ENCODE measurements at places on chromosomes 3 and 15. TPM values are rescaled to one million over a fixed set of nuclear protein-coding genes. Genes with fewer than 3 reads are reported as not detected.

DNA sequence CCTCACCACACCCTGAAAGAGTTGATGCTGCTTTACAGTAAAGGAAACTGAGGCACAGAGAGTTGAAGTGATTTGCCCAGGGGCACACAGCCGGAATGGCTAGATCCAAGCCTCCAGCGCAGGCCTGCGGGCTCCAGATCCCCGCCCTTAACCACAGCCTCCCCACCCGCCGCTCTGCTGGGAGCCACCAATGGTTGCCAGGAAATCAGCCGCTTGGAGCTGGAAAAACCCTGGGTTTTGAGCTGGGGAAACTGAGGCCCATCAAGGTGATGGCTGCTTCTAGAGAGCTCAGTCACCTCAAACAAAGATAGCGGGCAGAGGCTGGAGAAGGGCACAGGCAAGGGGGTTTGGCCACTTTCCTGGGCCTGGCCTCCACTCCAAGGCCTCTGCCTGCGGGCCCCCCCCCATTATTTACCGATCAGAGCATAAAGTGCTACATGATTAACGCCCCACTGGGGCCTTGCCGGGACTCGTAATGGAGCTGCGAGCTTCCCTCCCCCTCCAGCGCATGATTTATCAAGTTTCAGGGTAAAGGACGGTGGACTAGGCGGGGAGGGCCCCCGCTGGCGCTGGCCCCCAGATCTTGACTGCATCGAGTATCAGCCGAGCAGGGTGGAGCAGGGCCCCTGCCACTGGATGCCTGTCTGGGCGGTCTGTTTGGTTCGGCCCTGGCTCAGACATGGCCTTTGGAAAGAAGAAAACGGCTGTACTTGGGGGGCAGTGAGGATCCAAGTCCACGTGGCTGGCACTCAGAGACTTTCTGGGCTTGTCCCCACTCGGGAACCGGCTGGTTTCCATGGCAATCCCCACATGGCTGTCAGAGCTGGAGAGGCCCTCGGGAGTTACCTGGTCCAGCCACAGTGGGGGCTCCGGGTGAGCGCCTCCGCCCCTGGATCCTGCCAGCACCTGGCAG is 9.1 kb downstream of the PLXND1 start:
- peak overlapping the region; percentile 47 for H3K4me3 ChIP-seq
- no peaks in the 10 kb centered on the region for H3K27me3 ChIP-seq
- DNase-seq, result peak; percentile 79
- peaks cover 63% of the 10 kb centered on the region for H3K4me1 ChIP-seq
- no peaks in the 10 kb centered on the region for H3K36me3 ChIP-seq

DNA sequence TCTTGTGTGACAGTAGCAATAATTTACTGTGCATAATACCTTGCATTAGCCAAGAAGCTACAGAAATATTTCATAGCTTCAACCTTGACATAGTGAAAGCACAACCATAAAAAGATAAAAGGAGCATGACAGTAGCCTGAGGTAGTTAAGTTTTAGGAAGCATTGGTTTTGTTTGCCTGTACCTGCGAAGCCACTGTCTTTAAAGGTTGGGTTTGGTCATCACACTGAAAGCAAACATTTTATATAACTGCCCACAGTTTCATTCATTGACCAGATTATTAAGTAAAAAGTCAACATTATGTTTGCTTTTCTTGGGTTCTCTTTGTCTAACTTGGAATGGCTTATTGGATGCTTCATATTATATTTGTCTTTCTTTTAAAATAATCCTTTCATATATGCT is 450.1 kb upstream of the IL12A start:
- H3K27ac ChIP-seq, result no peak overlapping the region
- no peak for DNase-seq
- H3K36me3 ChIP-seq, result no peaks in the 10 kb centered on the region
- no peaks in the 10 kb centered on the region for H3K4me1 ChIP-seq
- peaks cover 5% of the 10 kb centered on the region for H3K27me3 ChIP-seq

DNA sequence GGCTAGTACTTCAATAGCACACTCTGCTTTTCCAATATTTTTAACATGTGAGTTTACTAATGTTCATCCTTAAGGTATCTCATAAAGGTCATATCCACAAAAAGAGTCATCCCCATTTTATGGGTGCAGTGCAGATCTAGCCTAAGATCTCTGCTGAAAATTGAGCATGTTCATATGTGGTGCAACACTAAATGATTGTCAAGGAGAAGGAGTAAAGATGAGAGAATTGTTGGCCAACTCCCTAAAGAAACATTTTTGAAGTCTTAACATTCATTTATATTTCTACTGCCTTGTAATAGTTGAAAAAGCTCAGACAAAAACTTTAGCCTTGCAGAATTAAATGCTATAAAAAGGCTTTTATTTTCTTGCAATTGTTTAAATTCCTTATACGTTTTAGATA is 1159.6 kb downstream of the TBL1XR1 start:
- peaks cover 11% of the 10 kb centered on the region for H3K4me1 ChIP-seq
- H3K27me3 ChIP-seq, result no peaks in the 10 kb centered on the region
- no peak overlapping the region for H3K27ac ChIP-seq
- DNase-seq, result peak; percentile 5
- H3K4me3 ChIP-seq, result no peak overlapping the region

- no peak overlapping the region for H3K27ac ChIP-seq
- H3K4me1 ChIP-seq, result peaks cover 8% of the 10 kb centered on the region
- no peak overlapping the region for H3K4me3 ChIP-seq
- no peaks in the 10 kb centered on the region for H3K36me3 ChIP-seq
- no peaks in the 10 kb centered on the region for H3K27me3 ChIP-seq
- peak; percentile 66 for DNase-seq
Measured at GRCh38 chr3:31041161-31041978, 146.9 kb upstream of the GADL1 start.

DNA sequence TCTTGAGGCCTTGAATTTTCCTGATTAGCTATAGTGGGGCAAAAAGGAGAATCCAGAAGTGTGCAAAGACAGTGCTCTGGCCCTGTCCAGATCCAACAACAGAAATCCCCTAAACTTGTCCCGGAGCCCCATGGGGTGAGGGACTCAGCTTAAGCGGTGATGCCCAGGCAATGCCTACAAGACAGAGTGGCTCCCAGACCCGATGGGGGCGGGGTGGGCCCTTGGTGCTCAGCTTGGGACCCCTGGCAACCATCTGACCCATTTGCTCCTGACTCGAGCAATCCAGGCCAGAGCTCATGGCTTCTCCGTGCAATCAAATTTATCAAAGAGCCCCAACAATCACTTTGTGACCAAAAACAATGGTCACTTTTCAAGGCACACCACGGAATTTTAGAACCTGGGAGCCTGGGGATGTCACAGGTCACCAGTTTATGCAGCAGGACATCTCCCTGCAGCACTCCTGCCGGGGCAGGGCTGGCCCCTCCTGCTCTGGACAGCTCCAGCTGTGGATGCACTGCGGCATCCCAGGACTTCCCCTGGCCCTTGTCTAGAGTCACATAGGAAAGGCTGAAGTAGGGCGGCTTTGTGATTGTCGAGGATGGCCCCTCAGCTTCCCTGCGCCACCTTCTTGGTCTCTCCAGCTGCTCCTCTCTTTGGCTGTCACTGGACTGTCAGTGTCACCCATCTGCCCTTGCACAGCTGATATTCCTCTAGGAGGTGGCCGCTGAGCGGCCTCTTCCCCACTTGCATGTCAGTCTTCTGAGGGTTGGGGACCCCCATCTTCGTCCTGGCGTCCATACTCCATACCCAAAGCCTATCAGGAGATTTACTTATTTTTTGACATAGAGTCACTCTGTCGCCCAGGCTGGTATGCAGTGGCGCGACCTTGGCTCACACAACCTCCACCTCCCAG is 28.4 kb downstream of the RGMA start:
- no peak overlapping the region for H3K4me3 ChIP-seq
- no peak for DNase-seq
- no peaks in the 10 kb centered on the region for H3K36me3 ChIP-seq
- peaks cover 6% of the 10 kb centered on the region for H3K27me3 ChIP-seq
- no peak overlapping the region for H3K27ac ChIP-seq

Gene CELF6
- 0.22 TPM for total RNA-seq

- peaks cover 30% of the 10 kb centered on the region for H3K4me1 ChIP-seq
- peak overlapping the region; percentile 51 for H3K4me3 ChIP-seq
- peak overlapping the region; percentile 85 for H3K27ac ChIP-seq
Measured at GRCh38 chr15:81182756-81183438, 13.8 kb upstream of the IL16 start.

GRCh38 chr3:195248281-195248680 is 22.7 kb downstream of the XXYLT1 start:
- DNase-seq, result no peak
- no peak overlapping the region for H3K27ac ChIP-seq

DNA sequence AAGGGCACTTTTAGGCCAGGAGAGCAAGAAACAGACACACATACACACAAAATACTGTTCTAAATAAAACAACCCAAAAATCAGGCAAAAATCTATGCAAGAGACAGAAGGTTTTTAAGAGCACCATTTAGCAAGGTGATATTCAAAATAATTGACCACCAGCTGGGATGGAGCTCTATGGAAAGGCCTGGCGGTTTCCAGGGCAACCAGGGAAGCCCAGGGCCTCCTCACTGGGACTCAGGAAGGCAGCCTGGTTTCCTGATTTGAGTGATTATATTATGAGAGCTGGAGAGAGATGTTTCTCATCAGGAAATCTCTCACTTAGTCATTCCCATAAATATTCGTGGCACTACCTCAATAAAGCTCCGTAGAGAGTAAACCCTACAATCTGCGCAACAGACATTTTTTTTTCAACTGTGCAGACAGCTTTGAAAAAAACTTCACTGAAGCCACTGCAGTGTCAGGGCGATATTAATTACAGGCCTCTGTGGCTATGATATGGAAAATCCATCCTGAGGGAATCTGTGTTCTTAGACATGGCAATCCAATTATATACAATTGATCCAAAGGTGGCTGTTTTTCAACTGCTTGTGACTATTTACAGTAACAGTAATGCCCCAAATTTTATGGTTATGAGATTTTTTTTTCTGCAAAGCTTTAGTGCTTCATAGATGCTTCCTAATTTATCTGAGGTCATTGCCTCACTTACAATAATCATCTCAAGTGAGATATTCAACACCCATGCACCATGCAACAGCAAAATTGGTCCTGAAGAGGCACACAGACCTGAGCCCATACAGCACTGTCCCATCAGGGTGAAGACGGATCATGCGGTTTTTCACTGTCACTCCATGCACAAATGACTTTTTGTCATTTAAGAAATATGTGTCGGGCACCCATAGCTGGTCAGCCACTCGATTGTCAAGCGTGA is 152.1 kb downstream of the GABRB3 start:
- no peaks in the 10 kb centered on the region for H3K36me3 ChIP-seq
- no peak for DNase-seq
- no peak overlapping the region for H3K4me3 ChIP-seq
- H3K27me3 ChIP-seq, result no peaks in the 10 kb centered on the region
- H3K4me1 ChIP-seq, result no peaks in the 10 kb centered on the region

GRCh38 chr3:175211466-175211865 is 352.3 kb downstream of the NAALADL2 start:
- no peak for DNase-seq
- H3K4me3 ChIP-seq, result no peak overlapping the region
- no peaks in the 10 kb centered on the region for H3K27me3 ChIP-seq
- H3K36me3 ChIP-seq, result no peaks in the 10 kb centered on the region
- peaks cover 13% of the 10 kb centered on the region for H3K4me1 ChIP-seq
- no peak overlapping the region for H3K27ac ChIP-seq

DNA sequence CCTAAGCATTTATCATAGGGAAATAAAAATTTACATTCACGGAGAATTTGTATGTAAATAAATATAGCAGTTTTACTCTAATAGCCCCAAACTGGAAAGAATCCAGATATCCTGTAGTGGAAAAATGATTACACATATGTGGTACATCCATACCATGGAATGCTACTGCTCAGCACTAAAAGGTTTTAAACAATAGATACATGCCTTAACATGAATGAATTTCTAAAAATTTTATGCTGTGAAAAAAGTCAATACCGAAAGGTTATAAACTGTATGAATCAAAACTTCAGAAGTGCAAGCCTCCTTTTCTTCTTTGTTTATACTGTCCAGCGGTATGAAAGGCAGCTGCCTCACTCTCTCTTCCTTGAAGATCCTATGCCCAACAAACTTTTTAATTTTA is 37.5 kb upstream of the MCTP2 start:
- no peaks in the 10 kb centered on the region for H3K27me3 ChIP-seq

DNA sequence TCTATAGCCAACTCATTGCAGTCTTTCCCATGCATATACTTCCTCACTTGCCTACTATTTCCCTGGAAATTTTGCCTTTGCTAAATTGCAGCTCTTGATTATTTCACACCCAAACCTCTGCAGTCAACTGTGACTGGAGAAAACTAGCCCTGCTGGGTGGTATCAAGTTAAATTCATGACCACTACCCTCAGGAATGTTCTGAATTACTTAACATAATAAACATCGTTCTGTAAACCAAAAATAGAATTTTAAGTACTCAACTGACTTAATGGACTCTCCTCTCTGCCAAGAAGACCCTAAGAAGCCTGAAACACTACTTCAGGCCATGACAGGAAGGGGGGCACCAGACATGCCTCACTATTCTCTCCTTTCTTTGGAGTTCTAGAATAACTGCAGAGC is 1278.0 kb upstream of the GBE1 start:
- H3K27me3 ChIP-seq, result no peaks in the 10 kb centered on the region
- H3K27ac ChIP-seq, result no peak overlapping the region
- no peak for DNase-seq

DNA sequence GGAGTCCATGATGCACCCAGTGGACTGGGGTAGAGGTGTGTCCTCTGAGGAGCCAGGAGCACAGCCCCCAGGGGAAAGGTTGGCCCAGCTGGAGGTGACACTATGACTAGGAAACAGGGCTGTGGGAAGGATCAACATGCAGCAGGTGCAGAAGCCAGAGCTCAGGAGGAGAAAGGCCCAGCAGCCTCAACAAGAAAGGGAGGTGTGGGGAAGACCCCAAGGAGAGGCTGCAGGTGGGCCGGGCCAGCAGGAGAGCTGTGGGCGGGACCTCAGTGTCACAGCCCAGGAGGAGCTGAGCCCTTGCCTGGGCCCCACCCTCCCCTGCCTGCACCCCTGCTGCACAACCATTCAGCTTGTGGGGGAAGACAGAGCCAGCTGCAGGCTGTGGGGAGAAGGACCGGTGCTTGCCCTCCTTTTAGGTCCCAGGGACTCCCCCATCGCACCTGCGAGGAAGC is 18.4 kb upstream of the KLF13 start:
- H3K36me3 ChIP-seq, result no peaks in the 10 kb centered on the region
- H3K27ac ChIP-seq, result no peak overlapping the region
- H3K27me3 ChIP-seq, result no peaks in the 10 kb centered on the region

Gene STARD9
- total RNA-seq, result 2.1 TPM

Gene NTRK3
- total RNA-seq, result not detected

Gene C3orf62
- total RNA-seq, result 2.9 TPM

- no peaks in the 10 kb centered on the region for H3K36me3 ChIP-seq
- H3K4me1 ChIP-seq, result peaks cover 23% of the 10 kb centered on the region
- DNase-seq, result peak; percentile 92
- peak overlapping the region; percentile 81 for H3K27ac ChIP-seq
- no peaks in the 10 kb centered on the region for H3K27me3 ChIP-seq
- peak overlapping the region; percentile 62 for H3K4me3 ChIP-seq
Measured at GRCh38 chr3:156483426-156483825, 71.5 kb downstream of the SSR3 start.

Gene ACKR4
- total RNA-seq, result 25.0 TPM

DNA sequence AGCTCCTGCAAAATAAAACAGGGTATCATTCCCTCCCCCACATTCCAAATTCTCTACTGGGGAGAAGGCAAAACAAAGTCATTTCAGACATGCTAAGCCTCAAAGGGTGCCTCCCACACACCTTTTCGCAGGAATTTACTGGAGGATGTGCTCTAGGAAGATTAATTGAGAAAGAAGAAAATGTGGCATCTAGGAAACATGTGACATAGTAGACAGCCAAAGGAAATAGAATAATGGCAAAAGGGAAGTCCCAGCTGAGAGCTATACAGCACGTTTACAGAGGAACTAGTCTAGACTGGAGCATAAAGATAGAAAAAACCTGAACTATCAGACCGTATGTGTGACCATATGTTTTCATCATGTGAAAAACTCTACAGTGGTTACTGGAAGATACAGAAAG is 58.8 kb upstream of the MELTF start:
- no peak overlapping the region for H3K27ac ChIP-seq
- H3K36me3 ChIP-seq, result no peaks in the 10 kb centered on the region
- H3K4me3 ChIP-seq, result no peak overlapping the region
- peaks cover 7% of the 10 kb centered on the region for H3K4me1 ChIP-seq
- no peak for DNase-seq

Data from GM23248 (cell line).